ENCODE measurements at places on chromosomes 6 and 20.

DNA sequence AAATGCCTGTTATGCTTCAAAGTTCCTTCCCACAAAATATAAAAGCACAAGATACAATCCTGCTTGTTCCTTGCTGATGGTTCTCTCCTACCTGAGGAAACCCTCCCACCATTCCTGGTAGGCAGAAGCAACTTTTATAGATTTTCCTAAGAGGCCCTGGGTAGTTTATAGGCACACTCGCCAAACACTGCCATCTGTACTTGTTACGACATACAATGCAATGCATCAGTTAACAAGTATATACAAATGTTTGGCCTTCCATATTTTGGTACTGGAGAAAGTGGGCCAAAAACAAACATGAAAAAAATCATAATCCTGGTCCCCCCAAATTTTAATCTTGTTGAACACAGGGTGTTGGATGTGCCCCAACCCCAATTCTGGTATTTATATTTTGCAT is 16.6 kb downstream of the MCM9 start:
- DNase-seq, result no peak

- no peak for DNase-seq
These were observed 42.4 kb downstream of the LCA5 start for GRCh38 chr6:79494841-79495240.

- DNase-seq, result peak; percentile 86
These were observed 313.7 kb upstream of the TBX18 start for GRCh38 chr6:85078058-85078457.

DNA sequence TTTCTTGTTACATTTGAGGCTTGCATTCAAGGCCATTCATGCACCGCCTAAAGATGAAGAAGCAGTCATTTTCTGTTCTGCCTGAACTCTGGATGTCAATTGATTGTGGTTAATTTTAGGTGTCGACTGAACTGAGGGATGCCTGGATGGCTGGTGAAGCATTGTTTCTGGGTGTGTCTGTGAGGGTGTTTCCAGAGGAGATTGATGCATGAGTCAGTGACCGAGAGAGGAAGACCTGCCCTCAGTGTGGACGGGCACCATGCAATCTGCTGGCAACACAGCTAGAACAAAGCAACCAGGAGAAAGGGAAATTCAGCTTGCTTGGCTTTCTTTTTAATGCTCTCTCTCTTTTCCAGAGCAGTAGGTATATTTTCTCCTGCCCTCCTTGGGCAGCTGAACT is 164.1 kb upstream of the ECI2 start:
- no peak for DNase-seq

DNA sequence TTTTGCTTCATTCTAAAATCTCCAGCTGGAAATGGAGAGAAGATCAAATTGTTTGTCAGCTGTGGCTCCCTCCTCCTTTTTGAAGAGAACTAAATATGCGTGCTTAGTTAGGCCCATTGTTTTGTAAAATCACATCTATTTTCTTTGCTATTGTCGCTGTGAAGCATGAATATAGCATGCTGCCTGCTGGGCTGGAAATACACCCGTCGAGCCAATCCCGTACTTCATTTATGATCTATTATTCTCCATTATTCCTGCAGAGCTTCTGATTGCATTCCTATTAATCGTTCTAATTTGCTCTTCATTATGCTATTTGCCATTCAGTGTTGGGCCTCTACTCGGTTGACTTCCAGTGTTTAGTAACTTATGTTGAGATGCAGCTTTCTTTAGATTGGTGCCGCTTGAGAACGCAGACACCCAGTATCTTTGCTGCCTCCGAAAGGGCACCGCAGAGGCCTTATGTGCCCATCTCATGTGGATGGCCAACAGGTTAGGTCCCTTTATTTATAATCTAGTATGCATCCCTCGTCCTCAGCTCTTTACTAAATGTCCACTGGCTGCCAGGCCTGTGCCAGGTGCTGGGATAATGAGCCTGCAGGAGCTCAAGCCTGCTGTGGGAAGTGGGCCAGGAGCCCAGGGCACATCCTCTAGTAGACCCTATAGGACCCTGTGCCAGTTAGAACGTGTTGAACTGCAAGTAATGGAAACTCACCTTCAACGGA is 45.6 kb downstream of the FAM50B start:
- no peak for DNase-seq

DNA sequence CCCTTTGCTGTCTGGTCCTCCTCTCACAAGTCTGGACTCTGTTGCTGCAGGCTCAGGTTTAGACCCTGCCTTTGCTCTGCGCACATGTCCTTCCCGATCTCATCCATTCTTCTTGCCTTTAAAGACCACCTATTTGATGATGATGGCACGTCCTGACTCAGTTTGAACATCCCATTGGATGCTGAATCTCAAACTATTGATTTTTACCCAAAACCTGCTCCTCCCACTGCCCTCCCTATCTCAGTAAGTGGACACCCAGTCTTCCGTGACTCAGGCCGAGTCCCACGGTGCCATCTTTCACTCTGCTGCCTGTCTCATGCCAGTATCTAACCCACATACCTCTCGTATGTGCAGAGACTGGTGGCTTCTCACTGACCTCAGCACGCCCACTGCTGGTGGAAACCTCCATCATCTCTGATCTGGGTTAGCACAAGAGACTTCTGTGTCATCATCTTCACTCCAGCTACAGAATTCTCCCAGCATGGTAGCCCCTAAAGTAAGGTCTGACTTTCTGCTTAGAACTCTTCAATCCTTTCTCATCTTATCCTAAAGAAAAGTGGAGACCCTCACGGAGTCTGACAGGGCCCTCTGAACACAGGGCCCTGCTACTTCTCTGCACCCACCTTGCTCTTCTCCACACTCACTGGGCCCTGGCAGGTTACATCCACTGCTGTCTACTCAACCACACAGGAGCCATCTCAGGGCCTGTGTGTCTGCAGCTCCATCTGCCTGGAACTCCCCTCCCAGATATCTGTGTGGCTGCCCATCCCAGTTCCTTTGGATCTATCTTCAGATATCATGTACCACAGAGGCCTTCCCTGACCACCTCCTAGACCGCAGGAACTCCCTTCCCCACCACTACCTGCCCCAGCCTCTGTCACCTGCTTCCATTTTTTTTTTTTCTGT is 387.1 kb upstream of the AGPAT4 start:
- DNase-seq, result no peak

DNA sequence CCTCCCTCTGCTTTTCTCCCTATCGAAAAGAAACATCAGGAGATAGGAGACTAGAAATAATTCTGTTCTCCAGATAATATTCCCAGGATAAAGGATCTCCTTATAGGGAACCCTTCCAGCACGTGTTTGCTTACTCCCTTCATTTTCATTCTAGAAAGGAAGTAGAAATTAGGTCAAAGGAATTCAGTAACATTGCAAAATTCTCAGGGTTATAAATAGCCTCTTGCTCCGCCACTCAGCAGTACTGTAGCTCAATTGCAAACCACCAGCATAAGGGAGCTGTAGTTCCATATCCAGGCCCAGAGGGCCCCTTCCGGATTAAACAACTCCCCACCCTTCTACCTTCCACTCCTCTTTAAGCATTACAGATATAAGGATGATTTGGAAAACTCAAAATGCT is 6.2 kb downstream of the ELMO2 start:
- peak; percentile 40 for DNase-seq

DNA sequence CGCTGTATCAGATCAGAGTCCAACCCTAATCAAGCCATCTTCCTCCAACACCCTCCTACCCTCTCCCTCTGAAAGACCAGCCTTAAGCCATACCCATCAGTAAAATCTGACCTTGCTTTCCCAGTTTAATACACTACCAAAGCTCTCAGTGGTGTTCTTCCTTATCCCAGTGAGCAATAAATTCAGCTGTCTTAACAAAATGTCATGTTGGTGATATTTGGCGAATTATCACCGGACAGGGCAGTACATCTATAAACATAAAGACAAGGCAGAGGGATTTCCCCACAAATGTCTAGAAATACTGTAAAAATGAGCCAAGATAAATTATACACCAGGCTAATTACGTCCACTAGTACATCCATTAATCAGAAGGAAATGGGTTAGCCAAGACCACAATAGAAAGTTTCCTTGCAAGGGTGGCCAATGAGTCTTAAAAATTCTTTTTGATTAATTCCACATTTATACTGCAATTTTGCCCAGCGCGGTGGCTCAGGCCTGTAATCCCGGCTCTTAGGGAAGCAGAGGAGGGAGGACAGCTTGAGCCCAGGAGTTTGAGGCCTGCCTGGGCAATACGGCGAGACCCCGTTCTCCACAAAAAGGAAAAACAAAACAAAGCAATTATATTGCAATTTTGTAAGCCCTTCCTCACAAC is 905 bp downstream of the RARS2 start:
- peak; percentile 18 for DNase-seq

Measured in GM04504 (cell line).